ENCODE measurements at places on chromosomes 2 and 18.

GRCh38 chr2:110735366-110735765 is 3.0 kb downstream of the ACOXL start:
- no peak for DNase-seq

GRCh38 chr18:79200546-79201268 is 131.5 kb downstream of the ATP9B start:
- no peak for DNase-seq

GRCh38 chr18:28736223-28736622 is 559.3 kb upstream of the CDH2 start:
- no peak for DNase-seq

GRCh38 chr2:40210968-40211353 is 240.9 kb downstream of the SLC8A1 start:
- no peak for DNase-seq

- DNase-seq, result no peak
These were observed 36.0 kb upstream of the ASAP2 start for GRCh38 chr2:9170458-9171130.

DNA sequence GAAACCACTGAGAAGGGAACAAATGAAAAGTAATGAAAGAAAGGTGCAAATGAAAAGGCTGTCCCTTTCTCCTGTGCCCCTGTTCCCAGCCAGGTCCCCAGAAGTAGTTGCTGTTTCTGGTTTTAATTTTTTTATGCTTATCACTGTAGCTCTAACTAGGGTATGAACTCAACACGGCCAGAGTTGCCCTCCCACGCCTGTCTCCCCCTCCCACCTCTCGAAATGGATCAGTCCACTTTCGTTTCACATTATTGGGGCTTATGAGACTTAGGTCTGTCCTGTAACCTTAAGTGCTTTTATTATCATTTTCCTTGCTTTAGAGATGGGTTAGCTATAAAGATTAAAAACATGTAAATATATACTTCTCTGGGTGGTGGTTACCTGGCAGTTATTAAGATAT is 8.6 kb downstream of the RBFA start:
- DNase-seq, result no peak

DNA sequence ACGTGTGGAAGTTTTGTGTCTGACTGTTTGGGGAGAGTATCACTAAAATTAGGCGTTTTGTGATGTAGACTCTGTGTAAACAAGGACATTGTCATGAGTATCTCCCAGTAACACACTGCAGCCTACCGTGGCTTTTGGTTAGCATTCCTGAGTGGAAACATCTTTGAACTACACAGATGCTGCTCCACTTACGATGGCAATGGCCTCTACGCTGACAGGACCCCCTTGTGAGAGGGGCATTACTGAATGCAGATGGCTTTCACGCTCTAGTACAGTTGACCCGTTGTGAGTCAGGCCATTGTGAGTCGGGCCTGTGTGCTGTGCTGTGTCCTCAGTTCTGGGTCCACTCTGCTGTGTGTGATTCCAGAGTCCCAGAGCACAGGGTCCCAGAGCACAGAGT is 34.4 kb upstream of the ADNP2 start:
- no peak for DNase-seq

- DNase-seq, result no peak
These were observed 11.8 kb upstream of the PROC start for GRCh38 chr2:127406454-127406853.

DNA sequence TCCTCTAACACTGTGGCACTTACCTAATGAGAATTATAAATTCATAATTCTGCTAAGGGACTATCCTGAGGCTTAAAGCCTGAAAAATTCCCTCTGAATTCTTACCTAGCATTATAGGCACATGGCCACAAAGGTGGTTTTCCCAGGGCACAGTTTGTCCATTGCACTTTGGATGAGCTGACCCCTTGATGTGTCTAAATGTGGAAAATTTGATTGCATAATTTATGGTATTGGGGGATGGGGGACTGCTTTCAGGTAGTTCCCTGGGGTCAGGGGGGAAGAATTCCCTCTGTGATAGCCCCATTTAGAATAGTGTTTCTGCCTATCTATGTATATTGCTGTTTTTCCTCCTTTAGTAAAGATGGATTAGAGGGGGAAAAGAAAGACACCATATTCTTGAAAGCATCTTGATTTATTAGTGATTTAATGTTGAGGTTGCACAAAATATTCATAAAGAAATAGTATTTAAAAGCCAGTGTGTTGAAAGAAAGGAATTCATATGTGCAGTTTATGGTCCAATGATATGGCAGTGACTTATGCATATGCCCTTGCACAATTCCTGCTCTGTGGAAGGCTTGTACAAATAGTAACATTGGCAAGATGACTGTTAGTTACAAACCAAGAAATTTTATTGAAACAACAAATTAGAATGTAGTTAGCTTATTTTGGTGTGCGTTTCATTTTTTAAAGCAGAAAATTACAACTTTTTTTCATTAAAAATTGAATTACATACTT is 8.7 kb upstream of the HTR2B start:
- no peak for DNase-seq

GRCh38 chr2:67208887-67209500 is 188.1 kb upstream of the ETAA1 start:
- no peak for DNase-seq

GRCh38 chr18:70334728-70335329 is 46.0 kb downstream of the SOCS6 start:
- DNase-seq, result no peak

- no peak for DNase-seq
These were observed 32.7 kb downstream of the TMEM17 start for GRCh38 chr2:62473246-62473827.

GRCh38 chr18:24543795-24544498 is 83.5 kb downstream of the HRH4 start:
- no peak for DNase-seq

- DNase-seq, result no peak
These were observed 152.3 kb downstream of the ANTXR1 start for GRCh38 chr2:69165091-69165880.

- no peak for DNase-seq
These were observed 277.0 kb upstream of the ZEB2 start for GRCh38 chr2:144796936-144797335.

DNA sequence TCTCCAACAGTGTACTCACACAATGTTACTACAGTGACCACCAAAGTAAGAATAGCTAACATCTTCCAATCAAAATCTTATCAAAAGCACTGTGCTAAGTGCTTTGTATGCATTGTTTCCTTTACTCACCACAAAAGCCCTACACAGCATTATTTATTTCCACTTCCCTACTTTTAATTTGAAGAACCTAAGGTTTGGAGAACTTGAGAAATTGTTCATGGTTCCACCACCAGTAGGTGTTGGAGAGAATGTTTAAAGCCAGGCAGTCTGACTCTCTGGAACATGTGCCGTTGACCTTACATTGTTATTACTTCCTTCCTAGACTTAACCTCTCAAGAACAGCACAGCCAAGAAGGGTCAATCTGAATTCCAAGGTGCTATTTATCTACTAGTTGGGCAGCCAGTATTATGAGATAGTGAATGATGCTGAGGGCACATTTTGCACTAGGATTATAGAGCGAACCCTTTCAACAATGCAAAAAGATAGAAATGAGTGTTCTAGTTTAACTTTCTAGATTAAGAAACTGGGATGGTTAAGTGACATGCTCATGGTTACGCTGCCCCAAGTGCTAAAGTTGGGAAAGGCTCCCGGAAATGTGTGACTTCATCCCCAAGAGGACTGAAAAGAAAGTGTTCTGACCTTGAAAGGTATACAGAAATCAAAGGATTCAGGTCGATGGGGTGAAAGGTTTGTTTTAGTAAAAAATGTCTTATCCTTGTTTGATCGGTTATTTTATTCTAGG is 55.2 kb upstream of the FAM136A start:
- no peak for DNase-seq

GRCh38 chr2:224901121-224901676 is 141.1 kb downstream of the DOCK10 start:
- DNase-seq, result no peak

- DNase-seq, result no peak
These were observed 183.9 kb downstream of the SH3RF3 start for GRCh38 chr2:109312902-109313301.

DNA sequence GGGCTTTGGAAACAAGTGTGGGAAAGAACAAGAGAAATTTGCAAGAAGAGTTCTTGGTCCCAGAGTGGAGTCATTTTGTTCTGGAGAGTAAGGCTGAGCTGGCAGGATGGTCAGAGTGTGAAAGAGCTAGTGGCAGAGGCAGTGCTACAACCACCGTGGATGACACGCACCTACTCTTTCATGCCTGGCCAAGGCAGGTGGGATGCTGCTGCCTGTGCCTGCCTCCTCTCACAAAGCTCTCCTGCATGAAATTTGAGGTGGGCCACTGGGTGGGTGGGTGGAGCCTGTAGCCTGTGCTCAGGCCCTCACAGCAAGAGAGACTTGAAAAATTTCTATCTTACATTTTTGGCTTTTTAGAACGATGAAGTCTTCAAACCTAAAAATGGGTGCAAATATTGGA is 9.4 kb upstream of the INO80C start:
- no peak for DNase-seq

- no peak for DNase-seq
These were observed 56.6 kb upstream of the AGPS start for GRCh38 chr2:177335917-177336450.

- no peak for DNase-seq
These were observed 4.0 kb downstream of the NEU4 start for GRCh38 chr2:241812730-241813643.

DNA sequence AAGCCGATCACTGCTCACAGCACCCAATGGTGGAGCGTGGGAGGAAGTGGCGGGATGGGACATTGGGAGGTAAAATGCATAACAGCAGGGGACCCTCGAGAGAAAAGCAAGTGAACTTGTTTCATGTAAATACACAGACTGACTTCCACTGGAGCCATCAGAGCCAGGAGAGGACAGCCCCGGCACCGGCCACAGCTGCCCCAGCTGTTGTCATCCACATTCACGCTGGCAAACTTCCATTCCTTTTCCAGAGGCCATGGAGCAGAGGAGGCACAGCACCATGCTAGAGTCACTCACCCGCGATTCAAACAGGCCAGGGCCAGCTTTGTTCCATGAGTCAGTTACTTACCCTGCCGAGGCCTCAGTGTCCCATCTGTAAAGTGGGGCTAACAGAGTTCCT is 610.9 kb upstream of the SALL3 start:
- no peak for DNase-seq

DNA sequence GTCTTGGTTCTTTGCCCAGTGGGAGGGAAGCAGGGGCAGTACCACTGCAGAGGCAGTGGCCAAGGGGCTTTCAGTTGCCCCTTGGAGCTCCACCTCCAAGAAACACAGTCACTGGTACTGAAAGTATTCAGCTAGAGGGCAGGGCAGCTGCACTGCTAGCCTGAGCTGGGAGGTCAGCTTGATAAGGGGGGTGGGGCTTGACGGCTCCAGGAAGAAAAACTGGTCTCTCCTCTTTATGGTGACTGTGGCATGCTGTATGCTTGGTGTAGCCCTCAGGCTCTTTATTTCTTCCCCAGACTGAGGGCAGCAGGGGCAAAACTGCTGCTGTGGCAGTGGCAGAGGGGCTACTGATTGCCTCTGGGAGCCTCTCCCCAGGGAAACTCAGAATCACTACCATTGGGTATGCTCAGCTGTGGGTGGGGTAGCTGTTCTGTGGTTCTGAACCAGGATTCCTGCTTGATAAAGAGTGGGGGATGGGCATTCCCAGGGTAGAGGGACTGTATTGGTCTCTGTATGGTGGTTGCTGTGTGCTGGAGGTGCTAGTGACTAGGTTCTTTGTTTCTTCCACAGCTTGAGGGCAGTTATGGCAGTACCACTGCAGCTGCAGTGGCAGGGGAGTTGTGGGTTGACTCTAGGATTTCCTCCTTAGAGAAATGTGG is 134.6 kb upstream of the SCN7A start:
- DNase-seq, result no peak

GRCh38 chr2:221914334-221914880 is 342.3 kb upstream of the EPHA4 start:
- DNase-seq, result no peak

DNA sequence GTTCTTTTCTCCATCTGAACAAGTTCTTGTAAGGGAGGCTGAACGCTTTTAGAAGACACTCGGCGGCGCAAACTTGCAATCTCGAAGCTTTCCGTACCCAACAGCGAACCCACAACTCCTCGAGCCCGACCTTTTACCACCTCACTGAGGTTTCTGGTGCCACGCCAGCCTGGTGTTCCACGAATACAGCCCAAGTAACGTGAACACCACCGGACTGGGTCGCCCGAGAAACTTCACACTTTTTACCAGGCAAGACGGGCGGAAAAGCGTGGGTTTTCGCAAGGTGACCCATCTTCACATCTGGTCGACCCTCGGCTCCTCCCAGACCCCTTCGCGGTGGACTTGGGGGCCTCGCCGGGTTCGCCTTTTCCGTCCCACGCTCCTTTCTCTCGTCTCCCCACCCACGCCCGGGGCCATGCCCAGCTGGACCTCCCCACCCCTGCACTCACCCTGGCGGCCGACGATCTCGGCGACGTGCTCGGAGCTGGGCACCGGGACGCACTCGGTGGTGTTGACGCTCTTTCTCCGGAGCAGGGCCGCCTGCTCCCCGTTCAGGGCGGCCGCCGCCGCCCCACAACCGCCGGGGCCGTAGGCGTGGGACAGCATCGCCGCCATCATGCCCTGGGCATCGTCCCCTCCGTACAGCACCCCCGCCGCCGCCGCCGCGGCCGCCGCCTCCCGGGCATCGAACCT is 1.2 kb downstream of the MEX3C start:
- no peak for DNase-seq

DNA sequence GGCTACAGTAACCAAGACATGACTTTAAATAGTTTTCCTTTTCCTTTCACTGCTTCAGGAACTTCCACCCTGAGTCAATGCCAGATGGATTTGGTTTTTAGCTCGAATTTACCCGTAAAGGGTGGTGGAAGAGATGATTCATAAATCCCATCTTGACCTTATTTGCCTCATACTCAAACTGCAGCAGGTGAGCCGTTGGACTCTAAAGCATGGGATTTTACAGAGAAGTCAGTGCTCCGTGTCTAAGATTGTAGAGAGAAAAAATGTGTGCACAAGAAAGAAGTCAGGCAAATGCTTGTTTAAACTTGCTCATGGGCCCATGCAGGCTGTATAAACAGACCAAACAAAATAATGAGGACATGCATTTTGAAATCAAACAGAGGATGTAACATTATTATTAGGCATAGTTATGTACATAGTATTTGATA is 369.7 kb upstream of the TRIB2 start:
- no peak for DNase-seq
